ENCODE measurements at places on chromosomes 2 and 18.

DNA sequence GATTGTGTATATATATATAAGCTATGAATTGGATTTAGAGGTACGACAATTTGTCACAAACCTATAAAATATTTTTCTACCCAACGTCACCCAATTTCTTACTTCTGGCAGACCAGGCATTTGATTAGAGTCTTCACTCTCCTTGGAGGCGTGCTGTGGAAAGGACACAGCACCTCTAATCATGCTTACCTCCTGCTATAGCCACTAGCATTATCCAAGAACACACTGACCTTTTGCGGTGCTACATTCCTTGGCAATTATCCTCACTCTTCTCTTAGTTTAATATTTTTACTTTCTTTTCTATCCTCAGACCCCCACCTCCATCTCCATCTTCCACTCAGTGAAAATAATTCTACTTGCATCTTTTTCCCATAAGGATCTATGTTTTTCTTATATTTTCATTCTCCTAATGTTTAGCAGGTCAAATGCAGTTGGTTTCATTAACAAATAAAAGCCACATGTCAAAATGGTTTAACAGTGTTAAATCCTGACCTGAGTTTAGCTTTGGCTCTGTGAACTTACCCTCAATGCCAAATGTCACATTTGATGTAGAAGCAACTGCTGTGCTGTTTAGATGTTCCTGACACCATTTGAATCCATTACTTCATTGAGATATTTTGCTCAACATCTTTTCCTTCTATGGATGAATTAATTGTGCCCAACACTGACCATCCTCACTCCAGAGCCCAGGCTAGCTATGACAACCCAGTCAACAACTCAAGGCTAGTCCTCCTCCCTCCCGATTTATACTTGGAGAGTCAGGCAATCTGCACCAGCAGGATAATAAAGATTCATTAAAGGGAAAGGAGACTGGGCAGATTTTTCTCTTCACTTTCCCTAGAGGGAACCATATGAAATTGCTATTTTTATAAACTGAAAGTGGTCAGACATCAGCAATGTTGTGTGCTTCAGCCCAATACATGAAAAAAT lies 240.5 kb downstream of the MREG start:
- no peak for DNase-seq

DNA sequence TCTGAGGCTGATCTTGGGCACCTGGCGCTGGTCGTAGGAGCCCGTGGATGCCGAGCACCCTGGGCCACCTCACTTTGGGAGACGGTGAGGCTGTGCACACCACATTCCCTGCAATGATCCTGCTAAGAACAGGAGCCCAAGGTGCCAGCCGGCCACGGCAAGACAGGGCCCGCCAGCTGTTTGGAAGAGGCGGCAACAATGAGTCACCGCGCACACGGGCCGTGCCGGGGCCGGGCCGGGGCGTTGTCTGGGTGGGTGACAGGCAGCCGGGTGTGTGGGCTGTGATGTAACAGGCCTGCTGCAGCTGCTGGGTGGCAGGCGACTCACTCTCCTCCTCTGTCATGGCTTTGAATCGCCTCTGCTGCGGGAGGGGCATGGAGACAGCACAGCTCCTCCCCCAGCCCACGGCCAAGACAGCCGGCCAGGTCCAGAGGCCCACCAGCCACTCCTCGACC lies 49.7 kb upstream of the ODC1 start:
- no peak for DNase-seq

GRCh38 chr2:100141906-100142305 lies 484 bp downstream of the AFF3 start:
- DNase-seq = no peak

GRCh38 chr18:8793445-8794155 lies 88.2 kb downstream of the MTCL1 start:
- DNase-seq = no peak

GRCh38 chr18:45106331-45106774 lies 425.7 kb downstream of the SETBP1 start:
- DNase-seq = no peak

DNA sequence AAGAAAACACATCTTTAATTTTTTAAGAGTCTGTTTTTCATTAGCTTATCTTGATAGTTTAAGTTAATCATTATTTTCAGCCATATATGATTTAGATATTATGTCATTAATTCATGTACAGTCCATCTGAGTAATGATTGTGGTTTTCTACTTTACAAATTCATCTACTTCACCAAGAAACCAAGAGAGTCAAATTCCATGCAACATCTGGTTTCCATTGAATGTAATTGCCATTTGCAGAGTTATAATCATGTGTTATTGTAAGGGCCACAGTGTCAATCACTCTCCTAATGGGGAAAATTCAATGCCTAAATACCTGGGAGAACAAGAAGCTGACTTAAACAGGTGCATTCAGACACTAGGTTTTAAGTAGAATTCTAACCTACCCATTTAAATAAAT lies 217.2 kb upstream of the OSR1 start:
- no peak for DNase-seq

- DNase-seq = no peak
Observed at GRCh38 chr2:48851161-48851560, 95.6 kb upstream of the LHCGR start.

- DNase-seq = no peak
Observed at GRCh38 chr18:59861963-59862819, 37.6 kb upstream of the PMAIP1 start.

GRCh38 chr2:23283-23682 lies 23.0 kb downstream of the FAM110C start:
- DNase-seq = no peak

DNA sequence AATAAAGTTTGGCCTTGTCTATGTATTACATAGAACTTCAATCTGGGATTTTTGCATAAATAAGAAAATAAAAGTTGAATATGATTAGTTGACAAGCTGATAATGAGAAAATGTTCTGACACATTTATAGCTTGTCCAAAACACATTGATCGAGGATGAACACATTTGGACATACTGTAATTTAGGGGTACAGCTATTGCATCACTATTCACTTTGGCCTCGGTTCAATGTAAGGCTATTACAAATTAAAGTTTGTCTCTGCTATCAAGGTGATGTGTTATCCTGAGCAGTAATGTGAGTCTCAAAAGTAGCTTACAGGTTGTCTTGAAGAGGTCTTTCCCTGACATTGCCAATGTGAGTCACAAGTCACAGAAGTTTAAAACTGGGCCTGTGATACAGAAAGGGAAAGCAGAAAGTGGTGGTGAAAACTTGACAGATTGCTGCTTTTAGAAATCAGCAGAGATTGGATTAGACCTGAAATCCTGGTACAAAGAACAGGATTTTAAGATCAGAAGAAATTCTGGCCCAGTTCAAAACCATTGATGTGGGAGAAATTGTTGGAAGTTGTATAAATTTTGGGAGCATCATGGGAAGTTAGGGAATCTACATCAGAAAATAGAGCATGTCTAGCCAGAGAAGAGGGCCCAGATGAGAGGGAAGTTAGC lies 674.1 kb downstream of the NYAP2 start:
- no peak for DNase-seq

DNA sequence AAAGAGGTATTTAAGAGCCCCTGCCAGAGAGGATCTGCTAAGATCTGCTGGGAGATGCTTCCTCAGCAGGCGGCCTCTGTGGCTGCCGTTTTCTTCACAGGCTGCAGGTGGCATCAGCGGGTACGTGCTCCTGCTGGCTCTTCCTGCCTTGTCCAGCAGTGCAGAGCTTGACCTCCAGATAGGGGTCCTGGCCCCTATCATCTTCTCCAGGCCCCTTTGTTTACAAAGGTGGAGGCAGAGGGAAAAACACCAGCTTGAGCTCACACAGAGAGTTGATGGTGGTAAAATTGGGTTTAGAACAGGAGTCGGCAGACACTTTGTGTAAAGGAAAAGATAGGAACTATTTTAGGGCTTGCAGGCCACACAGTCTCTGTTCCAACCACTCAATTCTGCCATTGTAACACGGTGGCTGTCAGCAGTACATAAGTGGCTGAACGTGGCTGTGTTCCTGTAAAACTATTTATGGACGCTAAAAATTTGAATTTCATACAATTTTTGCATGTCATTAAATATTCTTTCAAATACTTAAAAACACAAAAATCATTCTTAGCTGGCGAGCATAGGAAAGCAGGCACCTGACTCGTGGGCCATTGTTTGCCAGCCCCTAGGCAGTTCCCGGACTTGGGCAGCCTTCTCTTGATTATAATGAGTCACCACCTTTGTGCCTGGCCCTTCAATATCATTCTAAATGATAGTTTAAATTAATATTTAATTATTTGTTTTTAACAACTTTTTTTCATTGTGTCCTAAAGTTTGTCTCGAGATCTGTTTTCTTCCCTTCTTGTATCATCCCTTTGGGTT lies 98.2 kb upstream of the B3GNT7 start:
- peak; percentile 63 for DNase-seq

DNA sequence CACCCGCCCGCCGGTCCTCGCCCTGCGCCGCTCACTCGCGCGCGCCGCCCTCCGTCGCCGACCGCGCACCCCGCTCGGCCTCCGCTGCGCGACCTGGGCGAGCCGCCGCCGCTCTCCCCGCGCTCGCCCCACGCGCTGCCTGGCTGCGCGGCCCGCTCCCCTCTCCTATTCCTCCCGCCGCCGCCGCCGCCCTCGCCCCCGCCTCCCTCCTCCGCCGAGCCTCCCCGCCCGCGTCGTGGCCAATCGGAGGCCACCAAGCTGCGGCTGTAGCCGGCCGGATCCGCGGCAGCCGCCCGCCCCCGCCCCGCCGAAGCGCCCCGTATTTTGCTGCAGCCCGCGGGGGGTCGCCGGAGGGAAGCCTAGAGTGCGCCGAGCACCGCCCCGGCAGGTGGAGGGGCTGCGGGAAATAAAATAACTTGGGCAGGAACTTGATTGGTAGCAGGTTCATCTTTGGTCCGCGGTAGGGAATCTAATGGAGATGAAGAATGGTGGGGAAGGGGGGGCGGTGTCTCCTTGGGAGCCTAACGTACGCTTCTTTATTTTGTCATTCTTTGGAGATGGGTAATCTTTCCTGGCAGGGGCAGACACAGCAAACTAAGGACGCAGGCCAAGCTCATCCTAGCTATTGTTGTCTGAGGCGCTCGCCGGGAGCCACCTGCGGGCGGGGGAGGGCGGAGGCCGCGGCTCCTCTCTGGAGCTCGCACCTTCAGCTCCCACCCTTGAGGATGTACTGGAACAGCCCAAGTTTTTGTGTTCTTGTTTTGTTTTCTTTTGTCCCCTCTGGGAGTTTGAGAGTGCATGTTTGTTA lies 1.1 kb upstream of the CDH2 start:
- DNase-seq = no peak

DNA sequence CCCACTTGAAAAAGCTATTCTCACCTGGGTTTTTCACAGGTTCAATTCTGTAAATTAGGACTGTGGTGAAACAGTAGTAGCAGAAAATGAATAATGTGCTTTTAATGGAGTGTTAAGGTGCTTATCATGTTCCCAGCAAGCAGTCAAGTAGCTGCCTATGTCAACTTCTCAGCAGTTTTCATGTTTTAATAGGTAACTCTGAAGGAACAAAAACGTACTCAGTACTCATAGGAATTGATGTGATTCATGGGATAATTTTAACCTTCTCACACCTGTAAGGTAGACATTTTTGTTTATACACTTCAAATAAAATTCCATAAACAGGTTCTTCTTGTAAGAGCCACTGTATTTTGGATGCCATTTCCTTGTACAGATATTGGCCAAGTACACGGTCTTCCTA lies 801.6 kb downstream of the MBD2 start:
- DNase-seq = no peak

DNA sequence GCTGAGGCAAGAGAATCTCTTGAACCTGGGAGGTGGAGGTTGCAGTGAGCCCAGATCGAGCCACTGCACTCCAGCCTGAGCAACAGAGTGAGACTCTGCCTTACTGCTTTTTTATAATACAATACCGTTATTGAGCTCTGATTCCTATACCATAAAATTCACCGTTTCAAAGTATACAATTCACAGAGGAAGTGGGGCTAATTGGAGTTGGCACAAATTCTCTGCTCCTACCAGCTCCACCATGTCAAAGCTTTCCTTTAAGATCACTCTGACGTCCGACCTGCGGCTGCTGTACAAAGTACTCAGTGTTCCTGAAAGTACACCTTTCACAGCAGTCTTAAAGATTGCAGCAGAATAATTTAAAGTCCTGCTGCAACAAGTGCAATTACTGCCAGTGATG lies 29.6 kb upstream of the CYBRD1 start:
- no peak for DNase-seq

DNA sequence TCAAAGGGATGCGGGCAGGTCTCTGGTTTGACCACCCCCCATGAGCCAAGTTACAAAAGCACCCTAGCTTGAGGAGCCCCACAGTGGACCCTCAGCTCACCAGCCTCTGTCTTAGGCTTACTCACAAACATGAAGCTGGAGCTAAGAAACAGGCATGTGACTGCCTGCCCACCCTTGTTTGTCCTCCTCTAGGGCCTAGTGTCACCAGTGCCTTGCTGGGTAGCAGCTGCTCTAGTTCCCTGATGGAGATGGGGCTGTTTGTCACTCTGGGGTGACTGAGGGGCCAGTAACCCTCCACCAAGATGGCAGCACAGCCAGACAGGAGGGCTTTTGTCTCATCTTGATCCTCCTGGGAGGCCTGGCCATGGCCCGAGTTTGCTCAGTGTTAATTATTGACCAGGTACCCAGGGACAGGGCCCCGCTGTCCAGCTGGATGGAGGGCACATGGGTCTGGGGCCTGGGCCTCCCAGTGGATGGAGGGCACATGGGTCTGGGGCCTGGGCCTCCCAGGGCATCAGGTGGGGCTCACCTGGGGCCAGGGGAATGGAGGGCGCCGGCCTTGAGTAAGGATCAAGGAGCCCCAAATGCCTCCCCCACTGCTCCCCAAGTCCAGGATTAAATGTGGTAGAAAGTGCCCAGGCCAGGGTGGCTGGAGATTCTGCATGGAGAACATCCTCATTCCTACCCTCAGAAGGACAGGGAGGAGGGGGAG lies 185.9 kb upstream of the HAAO start:
- no peak for DNase-seq

DNA sequence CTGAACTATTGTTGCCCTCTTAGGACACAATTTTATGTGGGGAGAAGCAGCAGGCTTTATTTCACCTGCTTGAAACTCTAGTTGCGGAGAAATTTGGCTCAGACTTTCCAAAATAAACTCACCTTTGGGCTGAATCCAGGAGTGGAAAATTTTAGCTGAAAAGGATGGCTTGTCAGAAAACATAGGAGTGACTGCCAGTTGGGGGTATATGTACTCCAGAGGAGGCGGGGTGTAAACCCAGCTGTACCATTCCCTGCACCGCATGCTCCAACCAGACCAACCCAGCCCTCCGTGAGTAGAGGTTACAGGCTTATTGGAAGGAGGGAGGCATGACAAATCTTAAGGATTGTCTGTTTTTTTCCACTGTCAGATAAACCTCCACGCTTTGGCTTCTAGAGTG lies 53.8 kb downstream of the PRKCE start:
- no peak for DNase-seq

GRCh38 chr18:23450022-23450421 lies 3.1 kb upstream of the RIOK3 start:
- no peak for DNase-seq

GRCh38 chr2:98880266-98881152 lies 55.5 kb downstream of the CRACDL start:
- no peak for DNase-seq

GRCh38 chr2:118148809-118149208 lies 60.5 kb downstream of the INSIG2 start:
- DNase-seq = no peak
